ENCODE measurements at places on chromosomes 2 and 18.

DNA sequence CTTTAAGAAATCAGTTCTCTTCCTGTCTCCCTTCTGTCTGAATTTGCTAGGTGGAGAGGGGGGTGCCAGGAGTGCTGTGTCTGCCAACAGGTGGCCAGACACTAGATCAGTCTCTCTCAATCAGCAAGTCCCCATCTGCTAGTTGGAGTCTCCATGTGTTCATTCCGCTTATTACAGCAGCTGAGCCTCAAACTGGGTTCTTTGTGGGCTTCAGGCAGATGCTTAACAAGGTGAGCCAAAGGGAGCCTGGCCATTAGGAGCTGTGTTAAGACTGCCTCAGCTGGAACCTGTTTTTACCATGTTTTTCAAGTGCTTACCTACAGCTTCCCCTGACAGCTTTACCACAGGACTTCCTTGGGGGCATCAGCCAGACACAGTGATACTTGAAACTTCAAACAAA lies 401.9 kb downstream of the LRP1B start:
- no peak for DNase-seq

- no peak for DNase-seq
These were observed 69.0 kb downstream of the KLHL29 start for GRCh38 chr2:23453836-23454460.

DNA sequence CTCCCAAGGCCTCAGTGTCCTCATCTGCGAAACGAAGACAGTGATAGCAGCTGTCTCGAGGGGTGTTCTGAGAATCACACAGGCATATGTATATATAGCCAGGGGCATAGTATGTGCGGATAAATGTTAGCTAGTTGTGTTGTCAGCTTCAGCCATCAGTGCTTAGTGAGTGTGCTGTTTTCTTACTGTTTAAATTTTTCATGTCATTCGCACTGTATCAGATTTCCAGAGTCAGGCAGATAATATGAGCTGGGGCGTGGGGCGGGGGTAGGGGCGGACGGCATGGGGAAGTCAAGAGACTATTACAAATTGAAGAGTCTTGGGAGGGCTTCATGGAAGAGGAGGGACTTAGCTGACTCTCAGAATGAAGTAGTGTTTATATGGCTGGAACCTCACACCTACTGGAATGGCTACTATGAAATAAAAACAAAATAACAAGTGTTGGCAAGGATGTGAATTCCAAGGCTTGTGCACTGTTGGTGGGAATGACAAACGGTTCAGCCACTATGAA lies 7.0 kb downstream of the TRAPPC12 start:
- no peak for DNase-seq

- peak; percentile 51 for DNase-seq
These were observed 117.6 kb upstream of the FOSL2 start for GRCh38 chr2:28274911-28275685.

DNA sequence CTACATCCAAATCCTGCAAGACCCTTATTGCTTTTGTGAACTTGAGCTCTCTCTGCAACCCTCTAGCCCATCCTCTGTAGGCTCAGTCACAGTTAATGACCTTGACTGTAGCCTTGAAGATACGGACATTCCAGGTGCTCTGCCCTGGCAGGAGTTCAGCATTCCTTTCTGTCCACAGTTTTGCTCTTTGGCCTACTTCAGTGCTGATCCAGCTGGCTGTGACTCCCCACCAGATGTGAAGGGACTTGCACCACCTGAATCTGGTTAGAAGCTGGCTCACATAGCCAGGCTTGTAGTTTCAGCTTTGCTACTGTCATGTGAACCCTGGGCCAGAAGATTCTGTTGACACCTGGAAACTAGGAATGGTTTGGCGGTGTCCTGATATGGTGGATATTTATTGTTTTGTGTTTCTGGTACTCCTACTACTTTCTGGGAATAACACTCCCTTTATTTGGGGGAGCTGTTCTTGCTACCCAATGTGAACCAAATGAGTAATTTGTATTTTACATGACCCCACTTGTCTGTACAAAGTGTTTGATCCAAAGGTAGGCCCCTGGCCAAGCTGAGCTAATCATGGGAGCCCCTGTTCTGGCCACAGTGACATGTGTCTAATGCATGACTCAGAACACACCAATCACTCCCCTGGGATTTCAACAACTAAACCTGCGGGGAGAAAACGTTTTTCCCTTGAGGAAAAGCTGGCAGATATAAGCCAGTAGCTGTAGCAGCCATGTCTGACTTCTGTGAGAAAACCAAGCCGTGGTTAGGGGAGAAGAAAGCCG lies 73.4 kb downstream of the CDCA7 start:
- DNase-seq = peak; percentile 34

DNA sequence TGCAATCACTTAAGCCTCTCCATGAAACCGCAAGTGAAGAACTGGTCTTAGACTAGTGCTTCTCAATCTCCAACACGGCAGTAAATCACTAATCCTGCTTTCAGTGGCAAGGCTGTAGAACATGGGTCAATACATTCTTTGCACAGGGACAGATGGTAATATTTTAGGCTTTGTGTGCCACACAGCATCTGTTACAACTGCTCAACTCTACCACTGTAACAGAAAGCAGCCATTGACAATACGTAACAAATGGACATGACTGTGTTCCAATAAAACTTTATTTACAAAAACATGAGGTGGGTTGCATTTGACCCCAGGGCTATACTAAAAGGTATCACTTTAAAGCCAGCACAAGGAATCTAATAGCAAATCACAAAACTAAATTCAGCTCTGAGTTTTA lies 51.1 kb downstream of the RNF152 start:
- DNase-seq = no peak

DNA sequence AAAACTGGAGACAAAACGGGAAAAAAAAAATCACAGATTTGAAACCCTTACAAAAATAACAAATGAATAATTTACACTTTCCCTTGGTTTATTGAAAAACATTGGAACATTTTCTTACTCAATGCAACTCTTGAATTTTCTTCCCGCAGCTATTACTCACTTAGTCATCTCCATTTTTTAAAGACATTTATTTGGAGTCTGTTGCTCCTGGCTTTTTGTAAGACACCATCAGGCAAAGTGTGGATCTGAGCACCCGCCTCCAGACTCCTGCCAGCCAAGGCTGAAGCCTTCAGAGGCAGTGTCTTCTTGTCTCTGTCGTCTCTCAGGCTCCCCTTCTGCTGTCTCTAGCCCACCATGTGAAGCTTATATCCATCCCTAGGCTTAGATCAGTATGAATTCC lies 46.2 kb downstream of the TRIB2 start:
- DNase-seq = peak; percentile 65

- DNase-seq = no peak
These were observed 416.6 kb downstream of the HRH4 start for GRCh38 chr18:24877066-24877465.

DNA sequence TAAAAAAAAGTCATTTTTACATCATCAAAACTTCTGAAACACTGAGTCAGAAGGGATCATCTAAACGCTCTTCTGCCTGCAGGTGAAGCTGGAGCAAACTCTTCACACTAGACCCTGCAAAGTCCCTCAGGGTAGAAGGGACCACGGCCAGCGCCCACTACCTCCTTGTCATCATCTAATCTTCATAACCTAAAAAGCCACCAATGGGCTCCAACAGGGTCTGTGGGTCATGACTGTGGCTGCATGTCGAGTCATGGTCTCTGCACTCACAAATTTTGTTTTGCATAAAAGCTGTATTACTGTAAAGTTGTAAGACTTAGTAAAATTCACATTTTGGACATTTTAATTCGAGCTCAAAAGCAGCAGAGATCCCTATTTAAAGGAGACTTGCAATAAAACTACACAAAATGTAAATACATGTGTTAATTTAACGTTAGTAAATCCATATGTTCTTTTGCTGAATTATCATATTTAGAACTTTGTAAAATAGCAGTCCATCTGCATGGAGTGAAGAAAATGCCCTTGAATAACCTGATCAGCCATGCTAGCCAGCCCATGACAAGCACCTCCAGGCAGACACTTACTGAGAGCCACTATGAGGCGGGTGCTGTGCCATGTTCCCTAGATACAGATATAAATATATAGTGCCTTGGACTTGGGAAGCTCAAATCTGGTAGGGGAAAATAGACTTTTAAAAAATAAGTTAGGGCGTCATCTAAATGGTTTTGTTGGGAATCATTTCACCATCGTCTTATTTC lies 437.2 kb upstream of the LYPD1 start:
- no peak for DNase-seq

DNA sequence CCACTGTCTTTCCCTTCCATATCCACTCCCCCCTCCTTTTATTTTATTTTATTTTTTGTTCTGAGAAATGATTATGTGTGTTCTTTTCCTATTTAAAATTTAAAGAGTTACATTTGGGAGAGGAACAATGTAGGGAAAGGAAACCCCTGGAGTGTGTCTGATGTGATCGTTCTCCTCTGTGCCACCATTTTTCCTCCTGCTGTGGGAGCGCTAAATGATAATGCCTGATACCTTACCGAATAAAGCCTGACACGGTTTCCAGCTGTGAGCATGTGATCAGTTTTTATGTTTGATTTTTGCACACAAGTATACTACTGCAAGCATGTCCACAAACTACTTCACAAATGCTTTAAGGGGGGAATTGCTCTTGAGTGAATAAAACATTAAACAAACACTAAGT lies 317.8 kb upstream of the FANCL start:
- DNase-seq = no peak

DNA sequence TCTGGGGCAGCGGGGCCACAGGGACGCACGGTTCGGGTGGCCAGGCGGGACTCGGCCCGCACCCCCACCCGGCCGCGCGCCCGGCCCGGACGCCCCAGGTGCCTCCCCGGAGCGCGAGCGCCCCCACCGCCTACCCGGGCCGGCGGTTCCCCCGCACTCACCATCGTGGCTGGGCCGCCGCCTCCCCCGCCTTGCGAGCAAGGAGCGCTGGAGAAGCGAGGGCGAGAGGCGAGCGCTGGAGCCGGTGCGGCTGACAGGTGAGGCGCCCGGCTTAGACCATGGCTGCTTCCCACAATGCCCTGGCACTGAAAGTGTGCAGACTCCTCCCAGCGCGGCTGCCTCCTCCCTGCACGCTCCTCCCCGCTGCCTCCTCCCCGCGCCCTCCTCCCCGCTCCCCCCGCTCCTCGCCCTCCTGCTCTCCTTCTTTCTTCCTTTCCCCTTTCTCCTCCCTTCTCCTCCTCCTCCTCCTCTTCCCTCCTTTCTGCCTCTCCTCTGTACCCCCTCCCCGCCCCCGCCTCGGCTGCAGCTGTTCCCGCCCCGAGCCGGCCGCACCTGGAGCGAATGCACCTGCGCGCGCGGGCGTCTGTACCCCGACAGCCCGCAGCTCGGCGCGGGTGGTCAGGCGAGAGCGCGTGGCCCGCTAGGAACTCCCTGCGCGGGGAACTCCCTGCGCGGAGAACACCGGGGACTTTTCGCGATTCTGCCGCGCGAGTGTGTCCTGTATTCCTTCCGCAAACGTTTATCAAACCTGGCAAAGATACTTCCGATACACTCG lies at the start of gene AP1S3:
TSS of gene AP1S3 (minus strand) at position 296 of the 775 bp plus-strand sequence. CDS start at position 164, 132 bp downstream.
- peak; percentile 89 for DNase-seq

DNA sequence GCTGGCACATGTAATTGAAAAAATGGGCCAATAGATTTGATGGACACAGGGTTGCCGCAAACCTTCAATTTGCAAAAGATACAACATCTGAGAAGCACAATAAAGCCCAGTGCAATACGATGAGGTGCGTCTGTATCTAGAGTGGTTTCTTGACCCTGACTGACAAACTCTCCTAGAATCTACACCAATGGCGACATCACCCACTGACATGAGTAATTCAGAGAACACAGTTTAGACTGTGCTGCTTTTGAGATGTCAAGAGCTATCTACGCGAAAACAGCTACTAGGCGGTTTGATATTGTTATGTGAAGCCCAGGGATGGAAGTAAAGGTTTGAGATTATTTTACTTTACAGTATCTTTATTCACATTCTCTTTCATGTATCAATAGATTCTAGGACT lies 104.9 kb downstream of the EIPR1 start:
- no peak for DNase-seq

Data from AG20443 (cell line).